AG09309 (cell line): ENCODE measurements at places on chromosomes 12 and 14.

DNA sequence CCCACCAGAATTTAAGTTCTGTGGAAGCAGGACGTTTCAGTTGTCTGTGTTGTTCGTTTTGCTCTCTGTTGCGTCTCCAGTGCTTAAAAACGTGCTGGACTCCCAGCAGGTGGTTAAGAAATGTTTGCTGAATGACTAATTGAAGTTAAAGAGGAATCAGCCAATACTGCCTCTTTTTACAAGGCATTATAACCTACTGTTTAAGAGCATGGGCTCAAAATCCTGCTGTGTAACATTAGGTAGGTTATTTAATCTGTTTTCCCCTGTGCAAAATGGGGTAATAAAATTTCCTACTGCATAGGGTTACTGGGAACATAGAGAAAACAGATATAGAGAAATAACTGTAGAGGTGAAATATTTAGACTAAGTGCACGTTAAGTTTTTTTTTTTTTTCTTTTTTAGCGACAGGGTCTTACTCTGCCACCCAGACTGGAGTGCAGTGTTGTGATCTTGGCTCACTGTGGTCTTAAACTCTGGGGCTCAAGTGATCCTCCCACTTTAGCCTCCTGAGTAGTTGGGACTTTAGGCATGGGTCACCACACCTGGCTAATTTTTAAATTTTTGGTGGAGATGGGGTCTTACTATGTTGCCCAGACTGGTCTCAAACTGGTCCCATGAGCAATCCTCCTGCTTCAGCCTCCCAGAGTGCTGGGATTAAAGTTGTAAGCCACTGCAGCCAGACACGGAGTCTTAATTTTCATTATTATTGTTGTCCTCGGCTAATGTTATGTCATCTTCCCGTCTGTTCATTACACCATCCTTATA is 139.4 kb upstream of the PRICKLE1 start:
- no peak for DNase-seq

- no peak for DNase-seq
These were observed 54.9 kb downstream of the CPNE8 start for GRCh38 chr12:38850461-38850860.

DNA sequence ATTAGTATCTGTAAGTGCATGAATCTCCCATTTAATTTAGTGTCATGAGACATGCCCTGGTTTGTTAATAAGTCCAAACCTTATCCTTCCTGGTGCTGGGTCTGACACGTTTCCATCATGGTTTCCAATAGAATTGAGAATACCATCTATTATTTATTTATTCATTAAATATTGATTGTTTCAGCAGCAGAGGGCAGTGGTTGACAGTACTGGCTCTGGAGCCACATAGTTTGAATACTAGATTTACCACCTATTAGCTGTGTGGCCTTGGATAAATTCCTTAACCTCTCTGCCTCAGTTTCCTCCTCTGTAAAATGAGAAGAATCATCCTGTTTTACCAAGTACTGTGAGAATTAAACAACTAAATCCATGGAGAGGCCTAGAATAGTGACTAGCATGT is 941 bp upstream of the STAB2 start:
- DNase-seq = no peak

GRCh38 chr14:20428010-20428365 is 8.0 kb downstream of the KLHL33 start:
- DNase-seq = no peak

- DNase-seq = no peak
These were observed 58.3 kb downstream of the PELI2 start for GRCh38 chr14:56176530-56176929.

GRCh38 chr12:5016526-5016925 is 27.2 kb upstream of the KCNA5 start:
- DNase-seq = no peak
